Central memory CD4-positive, alpha-beta T cell (primary cell): ENCODE measurements at places on chromosomes 7 and 10.

DNA sequence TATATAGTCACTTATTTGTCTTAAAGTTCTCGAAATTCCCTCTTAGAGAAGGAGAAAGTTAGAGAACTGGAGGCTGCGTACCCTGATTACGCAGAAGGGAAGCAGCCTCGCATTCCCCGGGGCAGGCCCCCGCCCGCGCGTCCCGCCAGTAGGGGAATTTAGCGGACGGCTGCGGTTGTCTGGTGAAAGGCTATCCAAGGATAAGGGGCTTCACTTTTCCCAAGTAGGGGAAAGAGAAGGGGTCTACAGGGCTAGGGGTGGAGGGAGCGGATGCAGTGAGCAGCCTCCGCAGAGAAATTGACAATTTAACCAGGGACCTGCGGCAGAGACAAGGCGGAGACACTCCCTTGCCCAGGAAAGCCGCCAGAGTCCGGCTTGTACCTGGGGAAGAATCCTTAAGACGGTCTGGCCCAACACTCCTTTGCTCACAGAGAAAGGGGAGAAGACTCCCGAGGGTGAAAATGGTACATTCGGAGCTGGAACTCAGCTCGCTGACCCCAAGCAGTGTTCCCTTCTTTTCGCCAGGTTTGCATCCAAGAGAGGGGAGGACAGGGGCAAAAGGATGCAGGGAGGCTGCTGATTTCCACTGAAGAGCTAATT is 994 bp upstream of the MAGI2 start:
- no peak for DNase-seq

- no peak for DNase-seq
These were observed 134.7 kb downstream of the SORBS1 start for GRCh38 chr10:95426482-95426881.

- DNase-seq: no peak
These were observed 19.4 kb downstream of the COPG2 start for GRCh38 chr7:130649004-130649790.

DNA sequence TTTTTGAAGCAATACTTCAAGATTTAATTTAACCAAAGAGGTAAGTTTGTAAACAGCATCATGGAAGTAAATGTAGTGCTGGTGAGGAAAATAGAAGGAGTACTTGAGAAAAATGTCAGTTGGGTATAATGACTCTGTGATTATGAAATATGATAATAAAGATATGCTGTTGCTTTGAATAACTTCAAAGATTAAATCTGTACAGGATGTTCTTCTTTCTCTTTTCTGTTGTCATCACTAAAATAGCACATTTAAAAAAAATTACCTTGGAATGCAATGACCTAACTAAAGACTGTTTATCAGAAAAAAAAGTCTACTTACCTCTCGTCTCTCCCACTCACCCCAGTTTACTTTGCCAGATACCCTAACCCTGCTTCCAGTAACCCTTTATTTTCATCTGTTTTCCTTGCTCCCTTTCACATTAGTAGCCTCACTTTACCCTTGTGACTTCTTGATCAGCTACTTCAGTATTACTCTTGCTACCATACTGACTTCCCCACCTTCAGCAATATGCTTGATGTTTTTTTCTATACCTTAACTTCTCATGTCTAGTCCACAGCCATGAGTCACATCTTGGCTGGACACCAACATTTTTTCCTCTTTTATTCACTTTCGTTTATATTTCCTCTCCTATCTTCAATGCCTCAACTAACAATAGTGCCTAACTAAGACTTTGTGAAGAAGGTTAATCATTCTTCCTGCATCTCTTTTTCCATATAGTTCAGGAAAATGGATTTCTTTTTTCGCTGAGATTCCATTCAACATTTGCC is 29.7 kb upstream of the TAS2R16 start:
- no peak for DNase-seq

- DNase-seq: peak; percentile 73
These were observed 26.5 kb upstream of the NUB1 start for GRCh38 chr7:151315038-151315655.
